ENCODE measurements at places on chromosomes 3 and 15.

DNA sequence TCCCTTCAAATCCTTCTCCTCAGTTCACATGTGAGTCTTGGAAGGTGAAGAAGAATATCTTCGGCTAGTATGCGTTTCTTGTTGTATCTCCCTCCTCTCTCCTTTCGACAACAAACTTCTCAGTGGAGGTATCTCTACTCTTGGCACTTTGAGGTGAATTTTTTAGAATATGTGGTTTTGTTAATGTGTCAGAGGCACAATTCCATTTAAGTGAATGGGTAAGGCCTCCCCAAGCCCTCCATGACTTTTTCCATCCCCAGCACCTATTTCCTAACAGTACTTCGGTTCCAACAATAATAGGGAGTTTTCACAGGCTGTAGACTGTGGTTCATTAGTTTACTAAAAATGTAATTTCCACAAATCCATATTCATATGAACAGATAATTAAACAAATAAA, 74.2 kb downstream of the TM4SF4 start:
- DNase-seq: no peak

GRCh38 chr3:46865031-46865507, 1.8 kb upstream of the MYL3 start:
- DNase-seq: no peak

- DNase-seq: no peak
These were observed 420.0 kb upstream of the CBLB start for GRCh38 chr3:106288781-106289180.

DNA sequence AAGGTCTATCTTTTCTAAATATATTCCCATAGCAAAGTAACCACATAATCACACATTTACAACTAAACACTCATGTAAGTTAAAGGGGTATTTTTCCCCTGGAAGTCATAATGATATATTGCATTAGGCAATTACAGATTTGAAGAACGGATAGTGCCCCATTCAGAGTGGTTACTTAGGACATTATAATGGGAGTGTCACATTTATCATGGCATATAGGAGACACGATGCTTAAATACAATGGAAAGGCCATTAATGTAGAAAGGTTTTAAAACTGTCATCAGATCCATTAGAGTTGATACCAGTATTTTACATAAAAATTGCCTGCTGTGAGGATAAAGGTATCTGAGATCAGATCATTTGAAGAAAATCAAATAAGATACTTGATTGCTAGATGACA, 582.0 kb upstream of the SEMA6D start:
- peak; percentile 21 for DNase-seq

DNA sequence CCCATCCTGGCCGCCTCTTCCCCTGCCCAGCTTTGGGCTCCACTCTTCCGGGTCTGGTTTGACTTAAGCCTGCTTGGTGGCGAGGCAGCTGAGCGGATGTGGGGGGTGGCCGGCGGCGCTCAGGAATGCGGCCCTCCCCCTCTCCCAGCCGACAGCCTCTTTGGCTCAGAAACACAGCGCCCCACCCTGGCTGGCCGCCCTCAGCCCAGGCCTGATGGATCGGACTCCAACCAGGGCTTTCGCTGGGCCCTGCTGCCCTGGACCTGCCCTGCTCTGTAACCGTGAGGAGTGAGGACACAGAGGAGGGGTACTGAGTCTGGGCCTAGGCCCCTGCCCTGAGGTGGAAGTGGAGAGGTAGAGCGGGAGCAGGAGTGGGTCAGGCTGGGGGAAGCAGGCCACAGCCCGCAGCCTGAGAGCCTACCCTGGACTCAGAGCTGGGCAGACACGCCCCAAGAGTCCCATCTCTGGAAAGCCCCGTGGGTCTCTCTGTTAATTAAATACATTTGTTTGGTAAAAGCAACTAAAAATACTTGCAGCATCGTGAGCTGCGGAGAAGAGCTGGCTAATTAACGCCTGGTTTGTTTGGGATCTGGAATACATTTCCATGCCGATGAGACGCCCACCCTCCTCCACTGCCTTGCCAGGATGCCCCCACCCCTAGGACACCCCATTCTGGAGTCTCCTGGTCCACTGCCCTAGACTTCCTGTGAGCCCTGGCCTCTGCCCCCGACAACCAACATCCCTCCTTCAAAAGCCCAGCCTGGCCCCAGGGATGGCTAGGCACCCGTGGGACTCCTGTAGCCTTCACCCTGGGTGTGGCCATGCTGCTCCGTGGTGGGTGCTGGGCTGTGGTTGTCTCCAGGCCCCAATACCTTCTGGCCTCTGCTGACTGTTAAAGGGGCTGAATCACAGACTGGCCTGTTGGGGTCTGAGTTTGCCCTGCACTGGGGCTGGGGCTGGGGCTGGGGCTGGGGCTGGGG, 19.6 kb downstream of the PLXNA1 start:
- no peak for DNase-seq

- DNase-seq: no peak
These were observed 19.0 kb downstream of the CMSS1 start for GRCh38 chr3:99836681-99837080.

DNA sequence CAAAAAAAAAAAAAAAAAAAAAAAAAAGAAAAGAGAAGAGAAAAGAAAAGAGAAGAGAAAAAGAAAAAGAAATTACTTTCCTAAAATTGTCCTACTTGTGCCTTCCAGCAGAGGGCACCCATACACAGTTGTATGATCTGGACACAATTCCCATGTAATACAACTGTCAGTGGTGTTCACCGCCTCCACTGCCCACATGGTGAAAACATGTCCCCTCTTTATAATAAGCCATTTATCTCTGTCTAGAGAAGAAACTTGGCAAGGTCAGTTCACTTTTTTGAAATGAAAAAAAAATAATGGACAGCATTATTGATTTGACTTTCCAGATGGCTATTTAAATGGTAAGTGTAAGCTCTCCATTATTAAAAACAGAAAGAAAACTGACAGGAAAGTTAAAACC, 459.4 kb downstream of the GBE1 start:
- peak; percentile 14 for DNase-seq

Data from NCI-H1417 (cell line).